Stimulated activated CD4-positive, alpha-beta T cell treated with anti-CD3 and anti-CD28 coated beads, Interleukin-1b, Interleukin-23, amount 100 ng/mL, for 48 hours (primary cell): ENCODE measurements at places on chromosomes 5 and 9.

DNA sequence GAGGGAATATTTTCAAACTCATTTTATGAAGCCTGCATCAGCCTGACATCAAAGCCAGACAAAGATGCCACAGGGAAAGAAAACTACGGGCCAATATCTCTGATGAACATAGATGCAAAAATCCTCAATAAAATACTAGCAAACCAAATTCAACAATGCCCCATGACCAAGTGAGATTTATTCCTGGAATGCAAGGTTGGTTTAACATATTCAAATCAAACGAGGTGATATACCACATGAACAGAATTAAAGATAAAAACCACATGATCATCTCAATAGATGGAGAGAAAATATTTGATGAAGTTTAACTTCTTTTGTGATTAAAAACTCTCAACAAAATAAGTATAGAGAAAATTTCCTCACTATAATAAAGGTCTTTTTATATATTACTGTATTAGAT, 792.0 kb upstream of the ZNF608 start:
- DNase-seq: no peak

DNA sequence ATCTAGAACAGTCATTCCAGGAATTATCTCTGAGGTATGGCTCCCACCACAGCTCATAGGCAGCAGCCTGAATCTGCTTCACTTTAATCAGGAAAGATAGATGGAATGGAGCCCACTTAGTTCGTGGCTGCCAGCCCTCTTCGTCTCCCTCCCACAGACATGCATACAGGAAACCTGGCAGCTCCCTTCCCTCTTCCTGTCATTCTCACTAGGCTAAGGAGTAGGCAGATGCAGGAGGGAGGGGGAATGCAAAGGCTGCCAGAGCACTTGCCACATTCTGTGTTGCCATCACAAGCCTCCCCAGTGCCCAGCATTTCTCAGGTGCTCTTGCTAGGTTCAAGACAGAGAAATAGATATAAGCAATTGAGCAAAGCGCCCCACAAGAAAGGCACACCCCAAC, 378.9 kb downstream of the ELAVL2 start:
- no peak for DNase-seq

GRCh38 chr5:175325681-175326080, 118.3 kb downstream of the DRD1 start:
- DNase-seq: no peak

GRCh38 chr5:143361438-143361837, 42.0 kb downstream of the NR3C1 start:
- DNase-seq: no peak

DNA sequence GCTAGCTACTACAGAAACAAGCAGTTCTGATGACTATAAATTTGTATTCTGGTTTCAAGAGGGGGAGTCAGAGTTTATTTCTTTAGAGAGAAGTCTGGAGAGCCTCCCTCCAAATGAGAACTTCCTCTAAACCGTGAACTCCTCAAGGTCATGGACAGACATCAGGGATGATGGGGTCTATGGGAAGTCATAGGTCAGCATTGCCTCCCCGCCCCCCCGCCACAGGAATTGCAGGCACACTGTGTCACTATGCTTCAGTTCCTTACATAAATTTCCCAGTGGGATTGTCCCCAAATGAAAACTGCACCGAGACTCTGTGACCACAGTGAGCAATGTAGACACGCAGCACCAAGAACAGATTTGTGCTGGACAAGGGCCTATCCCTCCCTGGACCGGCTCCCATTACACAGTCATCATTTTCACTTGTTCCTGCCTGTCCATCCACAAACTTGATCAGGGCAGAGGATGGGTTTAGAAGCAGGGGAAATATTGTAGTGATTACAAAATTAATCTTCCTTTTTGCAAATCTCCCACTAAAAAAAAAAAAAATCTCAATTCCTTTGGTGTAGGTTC, 300.3 kb downstream of the EFNA5 start:
- no peak for DNase-seq

DNA sequence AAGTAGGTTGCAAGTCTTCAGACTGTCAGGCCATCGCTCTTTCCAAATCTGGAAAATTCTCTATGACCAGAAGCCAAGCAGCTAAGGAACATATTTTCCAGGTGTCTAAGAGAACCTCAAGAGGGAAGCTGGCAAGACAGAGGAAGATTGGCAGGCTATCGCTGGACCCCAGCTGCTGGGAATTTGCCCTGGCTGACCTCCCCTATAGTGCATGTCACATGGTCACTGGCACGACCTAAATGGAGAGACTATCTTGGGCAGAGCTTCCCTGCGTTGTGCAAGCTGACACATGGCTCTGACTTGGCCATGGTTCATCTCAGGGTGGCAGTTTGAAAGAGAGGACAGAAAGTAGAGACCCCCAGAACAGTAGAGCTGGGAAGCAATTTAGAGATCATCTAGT, 104.9 kb upstream of the ZNF618 start:
- no peak for DNase-seq

DNA sequence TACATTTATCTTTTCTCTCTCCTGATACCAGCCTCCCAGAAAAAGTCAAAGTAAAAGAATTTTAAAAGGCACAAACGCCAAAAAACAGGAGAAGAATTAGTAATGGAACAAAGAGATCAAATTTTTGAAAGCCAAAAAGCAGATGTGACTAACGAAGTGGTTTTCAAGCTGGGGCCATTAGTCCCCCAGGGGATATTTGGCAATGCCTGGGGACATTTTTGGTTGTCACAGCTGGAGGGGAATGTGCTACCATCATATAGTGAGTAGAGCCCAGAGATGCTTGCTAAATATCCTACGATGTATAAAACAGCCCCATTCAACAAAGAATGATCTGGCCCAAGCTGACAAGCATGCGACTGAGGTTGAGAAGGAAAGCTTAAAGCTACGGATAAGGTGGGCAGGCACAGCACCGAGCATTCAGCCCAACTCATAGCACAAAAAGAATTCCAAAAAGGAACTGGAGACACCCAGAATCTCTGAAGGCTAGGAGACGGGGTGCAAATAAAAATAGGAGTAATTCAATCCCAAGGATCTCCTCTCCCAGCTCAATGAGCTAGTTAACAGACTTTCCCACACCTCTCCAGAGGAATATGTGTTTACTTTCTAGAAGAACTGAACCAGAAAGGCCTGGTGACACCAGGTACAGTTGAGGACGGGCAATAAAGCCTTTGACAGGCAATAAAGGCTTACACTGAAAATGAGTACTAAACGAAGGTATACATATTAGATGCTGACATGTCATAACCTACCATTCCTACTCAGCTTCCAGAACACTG, 269.0 kb downstream of the DENND1A start:
- DNase-seq: no peak

- no peak for DNase-seq
Observed at GRCh38 chr5:54296386-54296785, 14.0 kb downstream of the ARL15 start.

DNA sequence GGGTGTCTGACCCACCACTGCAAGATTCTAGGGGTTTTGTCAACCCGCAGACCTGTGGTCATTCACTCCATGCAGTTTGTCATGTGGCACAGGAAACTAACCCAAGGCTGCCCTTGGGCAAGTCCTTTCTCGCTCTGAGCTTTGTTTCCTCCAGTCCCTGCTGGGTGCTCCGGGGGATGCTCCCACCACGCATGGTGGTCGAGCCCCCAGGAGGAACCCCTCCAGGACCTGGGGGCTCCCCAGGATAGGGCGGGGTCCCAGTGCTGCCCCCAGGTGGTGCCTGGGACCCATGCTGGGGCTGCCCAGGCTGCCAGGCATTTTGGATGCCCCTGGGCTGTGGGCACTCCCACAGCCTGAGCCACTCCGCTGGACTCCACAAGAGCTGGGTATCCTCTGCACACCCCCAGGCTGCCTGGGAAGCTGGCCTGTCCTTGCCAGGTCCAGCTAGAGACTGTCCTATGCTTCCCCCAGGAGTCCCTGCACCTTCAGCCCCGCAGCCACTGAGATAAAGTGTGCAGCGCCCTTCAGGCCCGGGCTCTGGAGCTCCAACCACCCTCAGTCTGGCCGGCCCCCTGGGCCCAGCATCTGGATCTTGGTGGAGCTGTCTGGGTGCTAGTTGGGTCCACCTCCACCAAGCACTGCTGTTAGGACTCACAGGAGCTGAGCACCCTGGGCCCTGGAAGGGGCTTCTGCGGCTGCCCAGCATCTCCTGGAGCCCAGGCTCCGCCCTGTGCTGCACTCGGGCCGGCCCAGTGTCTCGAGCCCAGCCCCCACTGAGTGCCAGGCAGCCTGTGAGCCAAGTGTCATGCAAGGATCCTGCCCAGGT, 104.3 kb downstream of the PHF2 start:
- peak; percentile 0 for DNase-seq

DNA sequence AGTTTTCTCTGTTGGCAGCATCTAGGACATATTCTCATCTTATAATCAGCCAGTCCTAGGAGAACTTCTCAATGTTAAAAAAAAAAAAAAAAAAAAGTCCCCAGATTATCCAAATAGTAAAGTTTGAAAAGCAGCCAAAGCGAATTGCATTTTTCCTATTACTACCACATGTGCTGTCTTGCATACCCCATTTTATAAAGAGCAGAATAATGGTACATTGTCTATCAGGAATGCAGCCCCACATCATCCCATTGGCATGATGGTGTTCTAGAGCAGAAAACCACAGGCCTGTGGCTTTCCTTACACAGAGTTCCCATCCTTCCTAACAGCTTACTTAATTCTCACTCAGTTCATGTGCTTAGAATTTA, 381.6 kb downstream of the TMEM38B start:
- no peak for DNase-seq

DNA sequence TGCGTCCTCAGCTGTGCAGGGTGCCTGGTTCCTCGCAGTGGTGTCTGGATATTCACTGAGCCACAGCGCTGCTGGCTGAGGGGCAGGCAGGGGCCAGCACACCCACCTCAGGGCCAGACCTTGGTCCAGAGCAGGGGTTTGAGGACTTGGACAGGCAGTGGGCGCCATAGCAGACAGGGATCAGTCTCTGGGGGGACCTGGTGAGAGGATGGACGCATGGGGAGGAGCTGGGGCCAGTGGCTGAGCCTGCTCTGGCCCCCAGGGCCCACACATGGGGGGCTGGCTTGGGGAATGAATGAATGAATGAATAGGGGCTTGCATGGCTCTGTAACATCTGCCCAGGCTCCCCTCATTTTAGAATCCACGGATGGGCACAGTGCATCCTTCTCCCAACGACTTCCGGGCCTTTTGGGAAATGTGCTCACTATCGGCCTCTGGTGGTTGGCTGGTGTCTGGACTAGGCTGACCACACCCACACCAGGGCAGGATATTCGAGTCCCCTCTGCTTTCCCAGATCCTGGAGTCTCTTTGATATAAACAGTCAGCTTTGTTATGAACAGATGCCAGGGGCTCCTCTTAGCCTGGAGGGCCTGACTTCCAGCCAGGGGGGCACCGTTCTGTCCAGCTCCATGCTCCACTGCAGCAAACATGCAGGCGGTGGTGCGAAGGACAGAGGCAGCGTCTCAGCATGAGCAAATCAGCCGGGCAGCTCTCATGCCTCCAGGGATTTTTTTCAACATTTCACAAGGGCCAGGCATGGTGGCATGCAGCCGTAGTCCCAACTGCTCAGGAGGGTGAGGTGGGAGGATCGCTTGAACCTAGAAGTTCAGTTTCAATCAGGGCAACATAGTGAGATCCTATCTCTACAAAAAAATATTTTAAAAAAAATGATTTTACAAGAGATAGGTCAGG, 62.6 kb downstream of the NEK6 start:
- peak; percentile 19 for DNase-seq
